ENCODE measurements at places on chromosomes 4 and X.

- DNase-seq, result no peak
Measured at GRCh38 chr4:106172861-106173260, 143.1 kb downstream of the TBCK start.

DNA sequence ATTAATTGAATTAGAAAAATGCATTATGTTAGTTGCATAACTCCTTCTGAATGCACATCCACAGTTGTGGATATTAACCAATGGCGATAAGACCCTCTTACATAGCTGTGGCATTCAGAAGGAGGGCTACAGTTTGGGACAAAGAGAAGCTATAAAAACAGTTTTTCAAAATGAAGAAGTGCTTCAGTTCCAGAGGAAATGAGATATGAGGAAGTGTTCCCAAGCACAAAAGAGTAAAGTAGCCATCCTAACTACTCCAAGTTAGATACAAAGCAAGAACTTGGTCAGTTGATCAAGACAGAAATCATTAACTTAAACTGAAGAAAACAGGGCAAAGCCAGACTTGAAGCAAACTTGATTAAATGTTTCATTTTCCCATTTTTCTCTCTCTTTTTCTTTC is 17.2 kb upstream of the ADGRL3 start:
- DNase-seq, result no peak

DNA sequence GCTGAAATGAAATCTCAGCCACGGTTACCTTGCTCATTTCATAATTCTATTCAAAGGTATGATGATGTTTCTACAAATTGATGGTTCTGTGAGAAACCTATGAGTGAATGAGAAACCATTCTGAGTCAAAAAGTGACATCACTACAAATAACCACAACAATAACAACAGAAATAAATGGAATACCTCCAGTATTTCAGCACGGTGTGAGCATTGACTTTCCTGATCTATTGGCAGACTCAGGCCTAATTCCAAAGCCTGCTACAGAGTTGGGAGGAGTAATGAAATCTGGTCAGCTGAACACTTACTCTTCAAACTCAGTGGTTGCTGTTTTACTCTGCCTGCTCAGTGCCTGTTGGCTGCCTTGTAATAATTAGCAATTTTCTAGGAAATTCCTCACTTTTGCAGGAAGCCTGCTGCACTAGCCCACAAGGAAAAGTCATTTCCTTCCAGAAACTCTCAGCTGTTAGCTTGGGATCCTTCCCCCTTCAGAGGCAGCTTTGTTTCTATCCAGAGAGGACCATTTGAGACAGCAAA is 18.8 kb upstream of the SYNPO2 start:
- no peak for DNase-seq

GRCh38 chr4:99275050-99275449 is 15.7 kb downstream of the ADH1A start:
- DNase-seq, result no peak

DNA sequence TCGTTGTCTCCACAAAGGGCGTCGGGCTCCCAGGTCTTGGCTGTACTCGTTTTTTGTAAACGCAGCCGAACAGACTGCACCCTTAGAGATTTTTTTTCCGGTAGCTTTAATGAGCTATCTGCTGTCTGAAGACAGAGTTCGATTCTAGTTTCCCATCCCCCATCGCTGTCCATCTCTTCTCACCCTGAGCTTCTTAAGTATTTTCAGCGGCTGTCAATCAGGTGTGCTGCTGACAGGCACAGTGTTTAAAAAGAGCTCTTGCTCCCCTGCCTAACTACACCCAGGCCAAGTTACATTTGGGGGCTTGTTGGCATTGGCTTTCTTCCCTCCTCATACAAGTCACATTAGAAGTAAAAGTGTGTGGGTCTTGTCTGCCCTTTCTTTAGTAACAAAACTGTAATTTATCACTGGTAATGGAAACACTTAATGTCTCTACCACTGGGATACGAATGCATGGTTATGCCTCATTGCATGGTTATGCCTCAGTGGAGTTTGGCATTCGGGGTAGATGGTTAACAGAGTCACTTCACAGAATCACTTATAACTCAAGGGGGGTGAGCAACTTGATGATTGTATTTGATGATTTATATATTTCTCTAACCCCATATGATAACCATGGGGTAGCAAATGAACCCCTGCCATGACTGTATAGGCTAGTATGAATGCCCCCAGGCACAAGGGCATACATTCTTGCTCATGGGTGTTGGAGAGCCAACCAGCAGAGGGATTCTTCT is 1.4 kb upstream of the ARHGAP6 start:
- no peak for DNase-seq

- no peak for DNase-seq
Measured at GRCh38 chr4:155891058-155891457, 12.4 kb upstream of the TDO2 start.

DNA sequence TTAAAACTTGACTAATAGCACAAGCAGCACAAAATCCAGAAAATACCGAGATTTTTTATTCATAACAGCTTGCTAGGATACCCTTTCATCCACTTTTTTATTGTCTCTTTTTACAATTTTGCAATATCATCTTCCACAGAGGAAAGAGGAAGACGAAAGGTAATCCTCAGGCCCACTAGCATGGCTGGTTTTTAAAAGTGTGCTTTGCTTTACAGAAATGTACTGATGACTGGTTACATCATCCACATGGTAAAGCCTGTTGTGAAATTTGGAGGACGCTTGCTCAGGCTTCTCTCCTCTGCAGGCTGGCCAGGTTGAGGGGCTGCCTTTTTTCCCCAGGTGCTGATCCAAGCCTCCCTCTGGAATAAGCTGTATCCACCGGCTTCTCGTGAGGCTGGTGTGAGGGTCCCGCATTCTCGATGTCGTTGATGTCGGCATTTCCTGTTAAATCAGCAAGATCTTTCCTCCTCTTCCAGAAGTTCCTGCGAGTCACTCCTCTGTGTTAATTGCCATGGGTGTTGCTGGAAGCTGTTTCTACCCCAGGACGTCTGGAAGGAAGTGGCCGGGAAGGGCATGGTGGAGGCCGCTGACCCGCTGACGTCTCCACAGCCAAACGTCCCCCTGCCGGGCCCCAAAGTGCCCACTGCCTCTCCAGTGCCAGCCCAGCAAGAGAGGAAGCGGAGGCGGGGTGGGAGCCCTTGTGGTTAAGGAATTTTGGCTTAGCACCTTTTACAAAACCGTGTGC is 5.8 kb upstream of the DGKQ start:
- DNase-seq, result no peak

DNA sequence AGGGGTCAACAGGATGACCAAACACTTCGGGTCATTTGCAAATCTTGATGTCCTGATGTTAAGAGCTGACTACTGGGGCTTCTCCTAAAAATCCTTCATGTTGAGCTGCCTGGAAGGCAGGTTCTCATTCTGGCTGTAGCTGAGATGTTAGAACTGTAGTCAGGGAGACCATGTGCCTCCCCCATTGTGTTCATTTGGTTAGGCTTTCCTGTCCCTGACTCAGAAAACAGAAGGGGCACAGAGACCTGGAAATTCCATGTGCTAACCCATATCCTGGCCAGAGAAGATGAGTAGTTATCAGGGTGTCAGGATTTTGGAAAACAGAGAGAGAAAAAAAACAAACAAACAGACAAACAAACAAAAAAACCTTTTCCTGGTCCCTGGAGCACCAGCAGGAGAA is 177.5 kb downstream of the AR start:
- no peak for DNase-seq

GRCh38 chrX:77917294-77917933 is 6.9 kb downstream of the ATP7A start:
- no peak for DNase-seq

DNA sequence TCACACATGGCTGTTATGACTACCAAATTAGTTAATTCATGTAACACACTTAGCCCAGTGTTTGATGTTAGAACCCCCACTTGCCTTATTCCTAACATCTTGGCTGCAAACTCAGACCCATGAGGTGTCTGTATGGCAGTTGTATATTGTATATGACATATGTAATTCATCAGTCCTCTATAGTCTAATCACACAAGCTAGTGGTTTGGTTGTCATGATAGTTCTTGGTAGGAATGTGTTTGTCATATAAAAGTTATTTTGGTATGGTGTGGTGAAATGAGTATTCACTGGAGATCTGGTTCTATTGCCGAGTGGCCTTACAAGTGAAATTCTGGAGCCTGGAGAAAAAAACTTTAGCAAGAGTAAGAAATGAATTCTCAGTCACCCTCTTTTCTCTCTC is 149.2 kb downstream of the AWAT2 start:
- no peak for DNase-seq

- no peak for DNase-seq
Measured at GRCh38 chrX:22974616-22975015, 25.1 kb upstream of the DDX53 start.

DNA sequence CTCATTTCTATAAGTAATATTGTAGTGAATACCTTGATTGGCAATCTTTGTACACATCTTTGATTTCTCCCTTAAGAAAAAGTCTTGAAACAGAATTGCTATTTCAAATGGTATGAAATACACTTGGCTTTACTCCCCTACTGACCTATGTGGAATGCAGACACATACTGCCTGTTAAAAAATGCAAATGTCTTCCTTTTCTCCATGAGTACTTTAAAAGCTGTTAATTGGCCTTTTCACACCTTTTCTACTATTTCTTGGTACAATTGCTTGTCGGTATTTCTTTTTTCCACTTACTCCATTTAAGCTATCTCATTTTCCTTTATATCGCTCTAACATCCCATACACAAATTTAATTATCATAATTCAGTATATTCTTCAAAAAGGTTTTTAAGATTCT is 87.2 kb downstream of the FRYL start:
- DNase-seq, result no peak

DNA sequence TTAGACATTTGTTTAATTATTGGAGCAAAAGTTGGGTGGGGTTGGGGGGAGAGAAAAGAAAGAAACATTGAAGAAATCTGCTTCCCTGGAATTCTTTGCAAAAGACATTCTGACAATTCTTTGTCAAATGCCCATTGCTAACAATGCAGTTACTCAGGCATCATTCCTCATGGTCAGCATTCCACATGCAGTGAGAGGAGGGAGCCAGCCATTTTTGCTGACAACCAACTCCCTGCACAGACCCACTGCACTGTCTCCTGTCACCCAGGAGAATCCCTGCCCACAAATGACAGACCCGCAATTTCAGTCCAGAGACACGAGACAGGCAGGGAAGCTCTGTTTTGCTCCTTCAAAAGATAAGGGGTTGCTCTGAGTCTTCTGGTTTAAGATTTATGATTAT is 985.1 kb upstream of the SLIT2 start:
- DNase-seq, result no peak

GRCh38 chr4:32909736-32910135 is 2189.6 kb downstream of the PCDH7 start:
- no peak for DNase-seq

GRCh38 chr4:100828986-100829685 is 311.3 kb upstream of the EMCN start:
- DNase-seq, result no peak

GRCh38 chr4:121228848-121229247 is 64.7 kb upstream of the TNIP3 start:
- no peak for DNase-seq

DNA sequence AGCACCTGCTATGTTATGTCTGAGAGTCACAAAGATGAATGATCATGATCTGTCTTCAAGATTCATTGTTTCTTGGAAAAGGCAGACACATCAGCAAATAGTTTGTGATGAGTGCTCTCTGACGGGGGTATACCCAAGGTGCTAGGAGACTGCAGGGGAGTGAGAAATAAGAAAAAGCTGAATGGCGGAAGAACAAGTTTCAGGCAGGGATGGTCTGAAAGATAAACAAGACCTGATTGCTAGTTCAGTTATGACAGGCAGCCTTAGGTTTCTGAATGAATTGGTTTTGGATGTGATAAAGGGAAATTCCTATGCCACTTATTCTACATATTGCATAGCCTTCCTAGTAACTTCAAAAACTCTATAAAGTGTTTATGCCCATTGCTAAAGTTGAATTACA is 327.0 kb upstream of the DKK2 start:
- no peak for DNase-seq

DNA sequence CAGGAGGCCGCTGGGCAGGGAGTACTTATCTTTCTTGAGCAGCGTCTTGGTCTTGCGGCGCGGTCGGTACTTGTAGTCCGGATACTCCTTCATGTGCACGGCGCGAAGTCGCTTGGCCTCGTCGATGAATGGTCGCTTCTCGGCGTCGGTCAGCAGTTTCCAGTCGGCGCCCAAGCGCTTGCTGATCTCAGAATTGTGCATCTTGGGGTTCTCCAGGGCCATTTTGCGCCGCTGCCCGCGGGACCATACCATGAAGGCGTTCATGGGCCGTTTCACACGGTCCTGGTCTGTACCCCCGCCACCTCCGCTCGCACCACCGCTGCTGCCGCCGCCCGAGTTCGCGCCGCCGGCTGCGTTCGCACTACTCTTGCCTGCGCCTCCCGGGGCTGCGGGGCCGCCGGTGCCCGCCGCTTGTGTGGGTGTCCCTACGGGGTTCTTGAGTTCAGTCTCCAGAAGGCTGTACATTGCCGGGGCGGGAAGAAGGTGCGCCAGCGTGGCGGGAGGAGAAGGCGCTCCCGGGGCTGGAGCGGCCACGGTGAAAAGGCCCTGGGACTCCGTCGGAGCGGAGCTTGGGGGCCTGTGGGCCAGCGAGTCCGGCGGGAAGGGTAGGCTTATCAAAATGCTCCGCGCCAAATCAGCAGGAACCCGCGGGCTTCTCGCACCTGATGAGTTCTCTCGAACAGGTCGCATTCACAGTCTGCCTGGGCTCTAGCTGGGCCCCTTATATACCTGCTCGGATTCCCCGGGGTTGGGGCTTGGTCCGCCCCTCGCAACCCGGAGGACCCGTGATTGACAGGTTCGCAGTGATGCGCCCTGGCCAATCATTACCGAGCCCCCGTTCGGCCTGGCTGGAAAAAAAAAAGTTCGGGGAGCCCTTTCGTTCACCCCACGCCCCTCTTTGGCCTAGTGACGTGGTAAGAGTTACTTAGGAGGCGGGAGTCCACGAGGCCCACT is at the start of gene SOX3:
Gene SOX3 (minus strand): TSS at position 699 of the 954 bp plus-strand sequence. CDS start 9 bp downstream, at position 690.
- no peak for DNase-seq

- no peak for DNase-seq
Measured at GRCh38 chr4:33133723-33134122, 2413.6 kb downstream of the PCDH7 start.

- DNase-seq, result no peak
Measured at GRCh38 chr4:36303426-36304137, 22.2 kb downstream of the DTHD1 start.

GRCh38 chr4:14620567-14621141 is 381.6 kb upstream of the CPEB2 start:
- DNase-seq, result no peak

- no peak for DNase-seq
Measured at GRCh38 chr4:183413234-183414200, 30.9 kb upstream of the CDKN2AIP start.

DNA sequence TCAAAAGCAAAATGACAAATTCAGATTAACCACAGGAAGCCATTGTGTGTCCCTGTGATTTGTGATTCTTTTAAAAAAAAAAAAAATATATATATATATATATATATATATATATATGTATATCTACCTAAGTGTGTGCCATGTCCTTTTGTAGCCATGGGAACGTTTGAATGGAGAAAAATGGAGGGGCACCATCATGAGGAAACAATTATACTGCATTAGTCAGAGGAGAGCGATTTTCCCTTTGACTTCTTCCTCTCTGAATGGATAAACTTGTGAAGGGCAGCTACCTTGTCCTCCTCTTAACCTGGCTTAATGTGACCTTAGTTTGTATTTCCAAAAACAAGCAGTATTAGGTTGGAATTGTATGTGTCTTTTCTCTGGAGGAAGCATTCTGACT is 23.3 kb upstream of the CBLL2 start:
- DNase-seq, result no peak

All from stimulated activated CD4-positive, alpha-beta T cell treated with anti-CD3 and anti-CD28 coated beads, Interleukin-12 subunit alpha, Interleukin-12 subunit beta, amount 100 ng/mL, for 24 hours (primary cell).